Retina (tissue), 1 donor: ENCODE measurements at places on chromosomes 12 and 14.
A peak's percentile ranks its signal among the peaks of the same experiment; 100 is the strongest.

- no peak for DNase-seq
These were observed 133.5 kb downstream of the BICD1 start for GRCh38 chr12:32240162-32240561.

DNA sequence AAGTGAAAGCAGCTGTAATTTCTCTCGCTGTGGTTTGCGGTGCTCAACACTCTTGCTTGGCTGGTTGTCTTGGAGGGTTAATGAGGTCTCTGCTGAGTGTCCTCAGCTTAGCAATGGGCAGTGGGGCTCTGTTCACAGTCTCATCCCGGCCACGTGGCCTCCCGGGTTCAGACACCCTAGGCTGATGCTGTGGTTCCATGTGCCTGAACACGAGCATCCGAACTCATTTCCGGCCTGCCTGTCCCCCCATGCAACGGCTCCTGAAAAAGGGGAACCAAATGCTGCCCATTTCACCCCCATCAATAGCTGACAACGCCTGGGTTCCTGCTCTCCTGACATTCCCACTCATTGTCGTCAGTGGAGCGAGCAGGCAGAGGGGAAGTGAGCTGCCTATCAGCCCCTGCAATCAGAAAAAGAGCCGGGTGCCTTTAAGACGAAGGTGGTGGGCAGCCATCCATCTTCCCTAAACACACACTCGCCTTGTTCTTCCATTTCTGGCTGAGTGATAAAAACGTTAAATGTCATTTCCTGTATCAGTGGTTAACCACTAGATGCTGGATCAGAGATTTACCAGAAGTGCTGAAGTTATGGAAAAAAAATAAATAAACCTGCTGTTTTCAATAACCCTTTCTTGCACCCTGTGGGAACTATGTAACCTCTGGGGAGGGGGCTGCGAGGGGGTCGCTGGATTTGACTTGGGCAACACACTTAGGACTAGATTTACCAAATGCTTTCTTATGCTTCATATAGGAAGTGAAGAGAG lies 60.3 kb upstream of the BCL2L14 start:
- no peak for DNase-seq

GRCh38 chr12:49730568-49731101 lies 10.7 kb upstream of the TMBIM6 start:
- no peak for DNase-seq

GRCh38 chr14:101873991-101874390 lies 90.4 kb upstream of the DYNC1H1 start:
- DNase-seq: no peak

GRCh38 chr14:95157048-95157326 lies 342 bp downstream of the DICER1 start:
- no peak for DNase-seq

- no peak for DNase-seq
These were observed 171.9 kb downstream of the PRKCH start for GRCh38 chr14:61493239-61493638.

GRCh38 chr14:100652744-100653143 lies 65.5 kb upstream of the BEGAIN start:
- no peak for DNase-seq

DNA sequence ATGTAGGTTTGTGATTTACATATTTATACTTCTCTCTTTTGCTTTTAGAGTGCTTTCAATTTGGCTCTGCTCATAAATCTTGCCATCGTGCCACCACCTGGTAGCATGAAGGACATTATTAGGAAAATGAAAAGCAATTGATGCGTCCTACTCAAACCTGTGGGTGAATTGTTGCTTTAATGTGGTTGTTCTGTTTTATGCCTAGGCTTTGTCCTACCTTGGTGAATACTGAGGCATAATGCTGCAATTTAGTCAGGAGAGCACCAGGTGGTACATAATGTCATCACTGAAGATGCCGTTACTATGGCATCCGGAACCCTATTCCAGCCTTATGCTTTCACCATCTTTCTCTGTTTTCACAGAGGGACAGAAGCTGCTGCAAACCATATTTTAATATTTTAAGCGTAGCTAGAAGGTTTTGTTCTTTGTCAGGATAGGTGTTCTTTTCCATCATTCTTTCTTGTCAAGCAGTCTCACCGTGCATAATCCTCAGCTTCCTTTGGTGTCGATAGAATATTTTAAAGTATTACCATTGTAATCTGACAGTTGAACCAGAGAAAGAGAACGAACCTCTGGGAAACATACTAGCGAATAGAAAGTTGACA lies 68.5 kb upstream of the PKP2 start:
- DNase-seq: no peak

DNA sequence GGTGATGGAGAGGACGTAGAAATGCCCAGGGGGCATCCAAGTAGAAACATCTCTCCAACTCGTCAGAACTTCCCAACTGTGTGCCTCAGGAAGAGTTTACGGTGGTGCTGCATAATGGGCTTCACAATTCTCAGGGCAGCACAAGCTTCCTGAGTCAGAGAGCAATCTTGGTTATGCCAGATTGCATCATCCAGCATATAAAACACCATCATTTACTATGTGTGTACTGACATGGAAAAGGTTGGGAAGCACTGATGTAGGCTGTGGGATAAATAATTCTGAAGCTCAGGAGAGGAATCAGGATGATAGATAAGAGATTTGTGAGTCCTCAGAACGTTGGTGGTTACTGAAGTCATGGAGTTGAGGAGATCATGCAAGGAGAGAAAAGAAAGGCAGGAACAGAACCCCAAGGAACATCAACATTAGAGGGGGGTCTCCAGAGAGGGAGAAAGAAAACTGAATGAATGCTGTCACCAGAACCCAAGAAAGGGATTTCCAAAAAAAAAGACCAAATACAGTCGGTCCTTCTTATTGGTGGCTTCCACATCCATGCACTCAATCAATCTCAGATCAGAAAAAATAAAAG lies 4.7 kb upstream of the NCKAP5L start:
- DNase-seq: no peak

- DNase-seq: no peak
These were observed 28.5 kb downstream of the YARS2 start for GRCh38 chr12:32727237-32727636.

- DNase-seq: peak; percentile 78
These were observed 37.8 kb downstream of the PAH start for GRCh38 chr12:102879144-102879763.

GRCh38 chr12:41213107-41213506 lies 25.0 kb downstream of the PDZRN4 start:
- no peak for DNase-seq

- DNase-seq: no peak
These were observed 63.8 kb downstream of the MOK start for GRCh38 chr14:102241147-102241546.

- DNase-seq: no peak
These were observed 14.8 kb downstream of the ATP6V0A2 start for GRCh38 chr12:123726962-123727361.

GRCh38 chr12:53048033-53048779 lies 1.7 kb upstream of the TNS2 start:
- DNase-seq: peak; percentile 65

GRCh38 chr14:59897757-59898383 lies 22.1 kb upstream of the LRRC9 start:
- DNase-seq: peak; percentile 42

GRCh38 chr12:124509676-124510300 lies 57.6 kb downstream of the NCOR2 start:
- peak; percentile 75 for DNase-seq

DNA sequence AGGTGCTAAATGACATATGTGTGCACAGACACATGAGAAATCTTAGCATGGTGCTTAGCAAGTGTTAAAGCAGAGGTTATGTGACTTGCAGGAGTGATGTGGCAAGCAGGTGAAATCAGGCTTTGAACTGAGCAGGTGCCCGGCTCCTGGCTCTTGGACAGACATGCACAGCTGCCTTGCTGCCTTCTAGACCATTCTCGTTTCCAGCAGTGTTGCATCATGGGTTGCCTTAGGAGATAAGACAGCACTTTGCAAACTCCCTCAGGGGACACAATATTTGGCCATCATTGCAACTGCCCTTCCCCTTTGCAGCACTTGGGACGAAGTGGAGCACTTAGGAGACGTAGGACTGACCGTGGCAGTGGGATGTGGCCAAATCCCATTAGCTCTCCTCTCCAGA lies 17.2 kb upstream of the GSC start:
- DNase-seq: no peak

GRCh38 chr12:83931451-83931850 lies 981.1 kb downstream of the SLC6A15 start:
- DNase-seq: no peak

DNA sequence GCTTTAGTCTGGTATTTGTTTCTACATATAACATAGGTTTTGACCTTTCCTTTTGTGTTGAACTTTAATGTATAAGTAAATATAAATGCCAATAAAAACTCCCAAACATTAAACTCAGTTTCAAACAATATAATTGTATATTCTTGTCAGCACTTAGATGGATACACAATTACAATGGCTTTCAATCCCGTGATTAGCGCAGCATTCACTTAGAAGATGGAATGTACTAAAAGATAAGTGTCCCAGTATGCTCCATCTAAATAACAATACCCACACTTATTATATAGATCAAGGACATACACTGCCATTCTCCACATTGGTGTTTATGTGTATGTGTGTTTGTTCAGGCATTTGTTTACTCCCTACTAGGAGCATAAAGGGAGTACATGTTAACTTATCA lies 193.1 kb downstream of the SOX5 start:
- no peak for DNase-seq

DNA sequence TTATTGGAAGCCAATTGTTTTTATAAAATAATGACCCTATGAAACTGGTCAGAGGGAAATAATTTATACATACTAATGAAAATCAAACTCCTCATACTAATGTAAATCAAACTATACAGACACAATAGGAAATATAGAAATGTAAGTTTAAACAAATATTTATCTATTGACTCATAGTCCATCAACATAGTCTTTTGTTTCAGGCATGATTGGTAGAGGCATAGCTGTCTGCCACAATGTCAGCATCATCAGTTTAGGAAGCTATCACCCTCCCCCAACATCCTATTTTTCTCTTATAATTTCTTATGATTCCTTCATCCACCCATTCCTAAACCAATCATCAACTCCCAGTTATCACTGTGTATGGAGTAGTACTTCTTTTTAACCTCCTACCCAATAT lies 117.7 kb downstream of the SLC38A6 start:
- DNase-seq: no peak

DNA sequence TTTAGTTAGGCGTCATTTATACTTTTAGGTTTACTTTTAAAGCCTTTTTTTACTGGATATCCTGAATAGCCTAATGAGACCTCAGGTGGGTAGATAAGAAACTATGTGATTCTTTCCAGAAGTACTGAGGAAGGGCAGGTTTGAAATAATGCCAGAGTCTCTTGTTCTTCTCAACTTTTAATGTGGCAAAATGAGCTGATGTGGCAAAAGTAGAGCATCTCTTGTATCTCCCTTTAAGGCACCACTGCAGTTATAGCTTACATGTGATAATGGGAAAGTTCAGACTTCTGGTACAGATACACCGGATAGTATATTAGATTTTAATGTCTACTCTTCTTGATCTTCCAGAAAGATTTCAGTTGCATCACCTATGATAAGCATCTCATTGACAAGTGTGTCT lies 1124.8 kb downstream of the LRFN5 start:
- no peak for DNase-seq

GRCh38 chr12:111193977-111194702 lies 174.8 kb downstream of the PHETA1 start:
- DNase-seq: no peak

DNA sequence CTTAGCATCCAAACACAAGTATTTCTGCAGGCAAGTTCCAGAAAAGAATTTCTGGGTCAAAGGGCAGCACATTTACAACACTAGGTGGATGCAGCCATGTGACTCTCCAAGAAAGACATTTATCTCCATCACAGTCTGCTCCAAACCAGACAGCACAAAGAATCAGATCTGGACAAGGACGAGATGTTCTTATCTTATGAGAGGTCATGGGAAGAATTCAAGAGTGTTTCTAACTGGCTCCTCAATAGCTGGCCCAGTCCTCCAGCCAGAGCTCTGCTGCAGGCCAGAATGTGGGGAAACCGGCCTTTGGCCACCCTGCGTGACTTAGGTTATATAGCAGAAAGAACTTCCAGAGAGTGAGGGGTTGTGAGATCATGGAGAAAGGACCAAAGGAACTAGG lies 17.4 kb downstream of the TMEM119 start:
- no peak for DNase-seq

DNA sequence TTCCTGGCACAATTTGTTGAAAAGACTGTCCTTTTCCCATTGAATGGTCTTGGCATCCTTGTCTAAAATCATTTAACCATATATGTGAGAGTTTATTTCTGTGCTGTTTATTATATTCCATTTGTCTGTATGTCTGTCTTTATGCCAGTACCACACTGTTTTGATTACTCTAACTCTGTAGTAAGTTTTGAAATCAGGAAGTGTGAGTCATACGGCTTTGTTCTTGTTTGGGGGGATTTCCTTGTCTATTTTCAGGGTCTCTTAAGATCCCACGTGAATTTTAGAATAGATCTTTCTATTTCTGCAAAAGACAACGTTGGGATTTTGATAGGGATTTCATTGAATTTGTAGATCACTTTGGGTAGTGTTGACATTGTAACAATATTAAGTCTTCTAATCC lies 88.5 kb downstream of the MYRFL start:
- DNase-seq: no peak

- no peak for DNase-seq
These were observed 165.5 kb upstream of the DYRK2 start for GRCh38 chr12:67482751-67483661.

DNA sequence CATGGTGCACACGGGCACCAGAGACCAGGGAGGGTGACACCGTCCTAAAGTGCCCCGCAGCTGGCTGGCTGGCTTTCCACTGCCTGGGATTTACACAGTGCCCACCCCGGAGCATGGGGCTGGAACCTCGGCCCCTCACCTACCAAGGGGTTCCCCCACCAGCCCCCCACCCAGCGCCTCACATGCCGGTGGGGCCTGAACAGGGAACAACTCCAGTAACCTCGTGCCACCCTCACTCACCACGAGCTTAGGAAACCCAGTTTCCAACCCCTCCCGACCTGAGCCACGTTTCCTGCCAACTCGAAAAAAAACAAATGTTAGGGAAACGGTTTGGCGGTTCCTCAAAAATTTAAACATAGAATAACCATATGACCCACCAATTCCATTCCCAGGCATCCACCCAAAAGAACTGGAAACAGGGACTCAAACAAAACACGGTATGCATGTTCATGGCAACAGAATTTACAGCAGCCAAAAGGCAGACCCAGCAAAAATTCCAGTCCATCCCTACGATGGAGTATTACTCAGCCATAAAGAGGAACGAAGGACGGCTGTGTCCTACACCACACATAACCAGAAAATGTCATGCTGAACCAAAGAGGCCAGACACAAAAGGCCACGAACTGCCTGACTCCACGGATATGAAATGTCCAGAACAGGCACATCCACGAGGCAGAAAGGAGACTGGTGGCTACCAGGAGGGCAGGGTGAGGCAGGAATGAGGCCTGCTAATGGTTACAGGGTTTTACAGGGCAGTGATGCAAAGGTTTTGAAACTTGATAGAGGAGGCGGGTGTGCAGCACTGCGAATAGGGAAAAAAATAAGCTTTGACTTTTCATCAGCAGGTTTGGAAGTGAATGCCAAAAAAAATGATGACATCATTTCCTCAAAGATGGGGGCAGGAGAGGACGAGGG lies 68.9 kb downstream of the NCOR2 start:
- no peak for DNase-seq

GRCh38 chr14:32337759-32338158 lies 8.7 kb downstream of the AKAP6 start:
- no peak for DNase-seq
